ENCODE measurements at places on chromosomes 12 and 14.

GRCh38 chr14:104561124-104561557, 18.4 kb upstream of the C14orf180 start:
- DNase-seq, result no peak

GRCh38 chr12:82176026-82176425, 182.2 kb downstream of the CCDC59 start:
- no peak for DNase-seq

GRCh38 chr12:28879379-28879778, 269.7 kb upstream of the FAR2 start:
- DNase-seq, result no peak

DNA sequence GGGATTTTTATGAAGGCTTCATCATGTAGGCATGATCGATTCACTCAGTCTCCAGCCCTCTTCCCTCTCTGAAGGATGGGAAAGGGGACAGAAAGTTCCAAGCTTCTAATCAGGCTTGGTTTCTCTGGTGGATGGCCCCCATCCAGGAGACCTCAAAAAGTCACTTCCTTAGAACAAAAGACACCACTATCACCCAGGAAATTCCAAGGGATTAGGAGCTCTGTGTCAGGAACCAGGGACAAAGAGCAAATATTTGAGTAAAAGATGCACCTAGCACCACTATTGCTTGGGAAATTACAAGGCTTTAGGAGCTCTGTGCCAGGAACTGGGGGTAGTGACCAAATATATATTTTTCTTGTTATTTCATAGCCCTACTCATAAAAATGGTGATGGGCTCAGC, 33.6 kb upstream of the TMX1 start:
- DNase-seq, result no peak

DNA sequence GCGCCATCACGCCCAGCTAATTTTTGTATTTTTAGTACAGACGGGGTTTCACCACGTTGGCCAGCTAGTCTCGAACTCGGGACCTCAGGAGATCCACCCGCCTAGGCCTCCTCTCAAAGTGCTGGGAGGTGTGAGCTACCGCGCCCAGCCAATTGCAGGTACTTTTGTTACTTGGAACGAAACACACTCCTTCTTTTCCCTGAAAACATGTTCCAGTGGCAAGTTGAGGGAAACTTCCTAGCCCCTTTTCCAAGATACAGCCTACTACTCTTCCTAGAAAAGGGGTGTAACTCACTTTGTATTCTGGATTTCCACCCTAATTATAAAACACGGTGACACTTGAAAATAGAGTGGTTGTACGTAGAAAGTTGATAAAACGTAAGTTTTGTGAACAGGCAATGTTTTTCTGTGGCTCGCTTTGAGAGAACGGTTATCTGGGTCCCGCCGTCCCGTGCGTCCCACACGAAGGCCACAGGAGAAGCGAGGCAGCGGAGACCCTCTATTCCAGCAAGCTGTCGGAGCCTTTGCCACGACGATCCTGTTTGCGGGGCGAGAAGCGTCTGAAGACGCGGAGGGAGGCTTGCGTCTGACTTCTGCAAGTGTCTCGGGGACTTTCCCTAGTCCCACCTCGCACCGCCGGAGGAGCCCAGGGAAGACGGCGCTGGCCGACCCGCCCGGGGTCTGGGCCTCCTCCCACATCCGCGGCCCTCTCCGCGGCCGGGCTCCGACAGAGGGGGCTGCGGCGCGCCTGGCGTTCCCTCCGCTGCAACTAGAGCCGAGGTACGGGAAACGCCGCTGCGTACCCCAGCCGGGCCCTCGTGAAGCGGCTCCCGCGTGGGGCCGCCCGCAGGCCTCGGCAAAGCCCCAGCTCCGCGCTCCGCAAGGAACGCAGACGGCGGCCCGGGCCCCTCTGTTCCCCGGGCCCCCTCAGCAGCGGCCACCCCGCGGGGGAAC, 745 bp downstream of the CDCA4 start:
- peak; percentile 35 for DNase-seq

DNA sequence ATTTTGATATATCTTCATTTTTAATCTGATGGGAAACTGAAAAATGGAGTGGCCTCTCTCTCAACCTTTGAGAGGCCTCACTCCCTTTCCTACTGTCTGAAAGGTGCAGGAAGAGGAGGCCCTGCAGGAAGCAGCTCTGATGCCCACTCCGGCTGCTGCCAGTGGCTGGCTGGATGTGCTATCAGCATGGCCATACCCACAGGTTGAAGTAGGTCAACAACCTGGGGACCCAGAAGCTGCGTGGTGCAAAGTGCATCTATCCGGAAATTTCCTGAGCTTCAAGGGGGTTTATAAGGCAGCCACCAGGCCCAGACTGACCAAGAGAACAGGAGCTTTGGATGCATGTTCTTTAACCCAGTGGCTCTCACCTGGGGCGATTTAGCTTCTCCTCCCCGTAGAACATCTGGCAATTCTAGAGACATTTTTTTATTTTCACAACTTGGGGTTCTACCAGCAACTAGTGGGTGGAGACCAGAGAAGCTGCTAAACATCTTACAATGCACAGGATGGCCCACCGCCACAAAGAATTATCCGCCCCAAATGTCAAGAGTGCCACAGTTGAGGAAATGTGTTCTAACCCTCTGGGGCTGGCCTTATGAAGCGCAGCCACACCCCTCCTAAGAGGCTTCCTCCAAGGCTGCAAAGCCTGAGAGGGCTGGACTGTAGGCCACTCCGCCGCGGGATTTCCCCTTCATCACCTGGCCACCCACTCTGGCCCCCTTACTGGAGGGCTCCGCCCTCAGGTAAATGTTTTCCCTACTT, 8.2 kb upstream of the BATF start:
- DNase-seq, result no peak

DNA sequence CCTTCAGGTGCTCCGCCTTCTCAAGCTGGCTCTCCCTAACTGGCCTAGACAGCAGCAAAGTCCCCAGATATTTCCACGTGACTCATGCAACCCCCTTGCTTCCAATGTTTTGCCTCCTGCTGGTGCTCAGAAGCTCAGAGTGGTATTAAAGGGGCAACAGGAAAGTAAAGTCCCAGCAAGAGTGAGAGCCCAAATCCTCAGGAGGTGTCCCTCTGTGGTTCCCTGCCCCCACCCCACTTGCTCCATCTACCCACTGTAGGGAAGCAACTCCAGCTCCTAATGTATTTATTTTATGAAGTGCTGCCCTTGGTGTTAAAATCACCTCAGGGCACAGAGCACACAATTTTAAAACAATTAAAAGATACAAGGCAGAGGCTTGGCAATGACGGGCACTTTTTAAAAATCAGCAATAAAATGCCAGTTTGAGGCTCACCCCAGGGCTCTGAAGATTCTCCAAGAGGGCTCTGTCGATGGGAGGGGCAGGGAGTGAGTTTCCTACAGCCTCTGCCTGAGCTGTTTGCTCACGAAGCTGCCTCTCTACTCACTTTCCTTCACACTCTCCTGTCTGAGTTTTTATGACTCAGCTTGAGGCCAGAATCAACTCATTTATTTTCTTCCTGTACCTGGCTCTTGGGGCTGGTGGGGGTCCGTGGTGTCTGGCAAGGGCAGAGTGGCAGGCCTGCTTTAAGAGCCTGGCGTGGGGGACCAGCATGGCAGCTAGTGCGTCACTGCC, 81.9 kb upstream of the MAX start:
- DNase-seq, result no peak

DNA sequence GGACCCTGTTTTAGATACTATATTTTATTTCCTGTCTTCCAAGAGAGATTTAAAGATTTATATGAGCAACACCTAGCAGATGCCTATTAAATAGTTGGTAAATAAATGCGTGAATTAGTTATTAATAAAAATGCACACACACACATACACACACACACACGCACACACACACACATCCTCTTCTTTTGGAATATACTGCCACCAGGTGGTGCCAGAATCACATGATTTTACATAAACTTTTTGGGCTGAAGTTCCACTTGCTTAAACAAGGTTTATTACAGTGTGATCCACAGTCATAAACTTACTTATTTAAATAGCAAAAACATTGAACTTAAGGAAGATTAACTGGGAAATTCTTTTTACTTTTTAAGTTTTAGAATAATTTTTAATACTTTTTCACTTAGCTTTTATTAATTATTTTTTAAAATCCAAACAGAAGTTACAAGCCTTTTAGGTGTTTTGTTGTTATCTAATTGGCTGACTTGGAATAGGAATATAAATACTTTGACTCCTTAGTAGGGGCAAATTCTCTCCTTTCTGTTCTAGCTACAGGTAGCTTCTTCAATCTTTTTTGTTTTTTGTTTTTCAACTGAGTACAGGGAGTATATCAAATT, 17.5 kb downstream of the RAD51B start:
- no peak for DNase-seq

All from activated T-helper 1 cell treated with anti-CD3 and anti-CD28 coated beads, Interleukin-2, amount 50 U/mL, for 16 hours (primary cell).